ENCODE measurements at places on chromosomes 11 and 22.

GRCh38 chr22:48433647-48434046, 1394.0 kb downstream of the BRD1 start:
- DNase-seq: no peak

GRCh38 chr11:116043857-116044256, 539.6 kb upstream of the CADM1 start:
- no peak for DNase-seq

- no peak for DNase-seq
Measured at GRCh38 chr22:49240472-49240871, 587.2 kb downstream of the BRD1 start.

- DNase-seq: no peak
Measured at GRCh38 chr11:61688365-61689163, 8.4 kb downstream of the DAGLA start.

- DNase-seq: no peak
Measured at GRCh38 chr11:119120639-119121007, 757 bp upstream of the HINFP start.

GRCh38 chr11:60389279-60389910, 6.9 kb upstream of the MS4A14 start:
- DNase-seq: no peak

DNA sequence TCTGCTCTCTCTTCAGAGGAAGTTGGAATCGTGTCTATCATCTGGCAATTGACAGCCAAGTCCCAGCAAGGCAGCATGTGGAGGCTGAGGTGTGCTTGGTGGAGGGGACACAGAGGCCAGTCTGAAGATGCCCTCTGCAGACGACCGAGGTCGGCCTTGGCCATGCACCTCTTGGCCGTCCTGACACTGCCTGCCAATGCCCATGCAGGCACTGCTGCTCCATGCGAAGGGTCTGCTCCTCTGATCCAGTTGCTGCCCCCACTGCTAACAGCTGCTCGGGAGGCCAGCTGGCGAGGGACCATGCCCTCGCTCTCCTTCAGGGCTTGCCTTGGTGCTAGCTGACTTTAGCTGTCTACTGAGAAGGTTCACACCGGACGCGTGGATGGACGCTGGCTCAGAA, 527.9 kb downstream of the OPCML start:
- no peak for DNase-seq

- DNase-seq: no peak
Measured at GRCh38 chr11:10518123-10518522, 22.9 kb downstream of the RNF141 start.

- no peak for DNase-seq
Measured at GRCh38 chr22:41780746-41781505, 19.6 kb upstream of the CCDC134 start.

GRCh38 chr22:47394504-47395440, 632.3 kb downstream of the TBC1D22A start:
- DNase-seq: no peak

DNA sequence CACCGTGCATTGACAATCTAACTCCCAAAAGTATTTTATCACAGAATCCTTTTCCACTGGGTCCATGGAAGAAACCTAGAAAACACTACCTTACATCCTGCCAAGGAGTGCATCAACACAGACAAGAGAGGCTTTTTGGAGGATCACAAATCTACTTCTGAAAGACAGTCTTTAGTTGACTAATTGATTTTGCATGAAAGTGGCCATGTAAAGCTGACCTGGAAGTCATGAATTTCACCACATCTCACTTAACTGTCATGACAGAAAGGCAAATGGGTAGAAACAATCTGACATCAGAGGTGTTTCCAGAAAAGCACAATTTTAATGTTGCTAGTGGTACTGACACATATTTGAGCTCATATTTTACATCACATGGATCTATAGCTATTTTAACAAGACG, 101.6 kb downstream of the FAM76B start:
- no peak for DNase-seq

DNA sequence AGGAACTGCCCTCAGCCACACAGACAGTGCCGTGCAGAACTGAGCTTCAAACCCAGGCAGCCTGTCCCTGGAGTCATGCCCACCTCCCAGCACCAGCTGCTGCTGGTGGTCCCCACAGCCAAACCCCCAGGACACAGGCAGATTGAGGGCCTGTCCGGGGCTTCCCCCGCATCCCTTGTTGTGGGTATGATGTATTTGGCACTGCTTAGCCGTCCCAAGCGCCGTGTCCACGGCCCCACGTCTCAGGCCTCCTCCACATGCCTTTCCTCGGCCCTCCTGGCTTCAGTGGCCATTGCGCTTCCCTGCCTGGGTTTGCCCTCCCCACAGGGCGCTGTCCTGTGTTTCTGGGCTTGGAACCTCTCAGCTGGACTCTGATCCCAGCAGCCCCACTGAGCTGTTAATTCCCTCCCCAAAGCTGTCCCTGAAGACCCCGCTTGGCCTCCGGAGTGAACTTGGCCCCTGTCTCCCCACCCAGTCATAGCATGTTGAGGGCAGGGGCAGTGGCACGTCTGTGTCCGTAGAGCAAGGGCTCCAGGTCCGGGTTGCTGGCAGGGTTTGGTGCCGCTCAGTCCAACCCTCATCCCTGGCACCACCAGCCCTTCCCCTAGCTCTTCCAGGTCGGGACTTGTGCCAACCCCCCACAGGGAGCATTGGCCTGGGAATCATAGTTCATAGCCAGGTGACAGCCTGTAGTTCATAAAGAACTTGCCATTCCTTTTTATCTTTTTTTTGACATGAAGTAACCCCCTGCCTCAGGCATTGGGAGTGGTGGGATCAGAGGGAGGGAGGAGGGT, 34.5 kb upstream of the TEF start:
- DNase-seq: no peak

- no peak for DNase-seq
Measured at GRCh38 chr11:66470015-66470414, 3.3 kb downstream of the PELI3 start.

- DNase-seq: no peak
Measured at GRCh38 chr22:29806196-29806595, 31.9 kb downstream of the ASCC2 start.

- no peak for DNase-seq
Measured at GRCh38 chr11:14764579-14765527, 121.2 kb downstream of the PDE3B start.

DNA sequence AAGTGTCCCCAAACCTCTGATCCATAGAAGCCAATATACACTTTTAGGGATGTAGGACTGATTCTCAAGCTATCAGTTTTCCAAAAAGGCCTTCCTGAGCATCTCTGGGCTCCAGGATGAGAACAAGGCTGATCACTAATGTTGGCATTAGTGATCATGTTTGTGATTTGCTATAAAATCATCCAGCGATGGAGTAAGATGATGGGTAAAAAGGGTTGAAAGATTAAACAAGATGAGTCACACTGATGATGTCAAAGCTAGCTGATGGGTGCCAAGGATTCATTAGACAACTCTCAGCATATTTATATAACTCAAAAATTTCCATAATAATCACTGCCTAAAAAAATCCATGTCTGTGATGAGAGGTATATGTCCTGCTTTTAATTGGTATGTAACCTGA, 42.8 kb downstream of the ZNF280B start:
- no peak for DNase-seq

GRCh38 chr11:127620671-127621070, 620.1 kb upstream of the KIRREL3 start:
- no peak for DNase-seq

GRCh38 chr11:120625565-120625964, 114.0 kb downstream of the GRIK4 start:
- no peak for DNase-seq

DNA sequence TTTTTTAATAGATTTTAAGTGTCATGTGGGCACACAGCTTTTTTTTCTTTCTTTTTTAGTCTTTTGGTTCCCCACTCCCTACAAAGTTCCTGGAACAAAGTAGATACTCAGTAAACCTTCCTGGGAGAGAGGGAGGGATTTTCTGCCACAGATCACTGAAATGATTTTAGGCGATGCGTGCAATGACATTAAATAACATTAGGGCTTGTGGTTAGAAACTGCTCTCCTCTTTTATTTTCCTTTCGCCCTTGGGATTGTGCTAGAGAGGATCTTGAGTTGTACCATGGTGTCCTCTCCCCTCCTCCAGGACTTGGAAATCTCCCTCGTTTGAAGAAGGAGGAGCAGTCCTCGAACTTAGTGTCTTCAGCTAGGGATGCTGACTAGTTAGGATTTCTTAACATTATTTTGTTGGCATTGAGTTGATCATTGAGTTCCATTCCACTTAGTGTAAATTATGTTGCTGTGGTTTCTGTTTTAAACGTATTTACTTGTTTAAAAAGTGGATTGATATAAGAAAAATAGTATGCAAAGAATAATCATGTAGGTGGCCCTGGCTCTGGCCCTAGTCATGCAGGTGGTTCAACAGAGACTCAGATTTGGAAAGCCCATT, 88.4 kb downstream of the TRAF6 start:
- no peak for DNase-seq

DNA sequence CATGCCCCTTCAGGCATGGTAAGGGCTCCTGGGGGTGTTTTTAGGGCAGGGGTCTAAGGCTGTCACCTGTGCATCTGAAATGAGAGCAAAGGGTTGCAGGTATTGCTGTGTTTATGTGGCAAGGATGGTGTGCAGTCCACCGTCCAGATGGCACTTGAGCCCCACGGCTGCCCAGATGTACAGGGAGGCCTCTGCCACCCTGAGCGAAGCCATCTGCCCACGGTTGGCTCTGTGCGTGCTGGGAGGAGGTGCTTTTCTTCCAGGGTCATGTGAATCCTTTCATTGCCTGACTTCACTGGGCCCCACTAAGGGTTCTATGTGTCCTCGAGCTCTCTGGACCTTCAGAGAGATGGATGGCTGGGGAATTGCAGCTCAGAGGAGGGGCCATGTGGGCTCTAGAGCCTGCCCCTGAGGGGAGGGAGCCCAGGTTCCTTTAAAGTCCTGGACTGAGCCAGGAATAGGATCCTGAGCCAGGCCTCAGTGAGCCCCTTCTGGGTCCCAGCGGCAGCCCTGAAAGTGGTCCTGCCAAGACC, 89.9 kb downstream of the CTTN start:
- no peak for DNase-seq

DNA sequence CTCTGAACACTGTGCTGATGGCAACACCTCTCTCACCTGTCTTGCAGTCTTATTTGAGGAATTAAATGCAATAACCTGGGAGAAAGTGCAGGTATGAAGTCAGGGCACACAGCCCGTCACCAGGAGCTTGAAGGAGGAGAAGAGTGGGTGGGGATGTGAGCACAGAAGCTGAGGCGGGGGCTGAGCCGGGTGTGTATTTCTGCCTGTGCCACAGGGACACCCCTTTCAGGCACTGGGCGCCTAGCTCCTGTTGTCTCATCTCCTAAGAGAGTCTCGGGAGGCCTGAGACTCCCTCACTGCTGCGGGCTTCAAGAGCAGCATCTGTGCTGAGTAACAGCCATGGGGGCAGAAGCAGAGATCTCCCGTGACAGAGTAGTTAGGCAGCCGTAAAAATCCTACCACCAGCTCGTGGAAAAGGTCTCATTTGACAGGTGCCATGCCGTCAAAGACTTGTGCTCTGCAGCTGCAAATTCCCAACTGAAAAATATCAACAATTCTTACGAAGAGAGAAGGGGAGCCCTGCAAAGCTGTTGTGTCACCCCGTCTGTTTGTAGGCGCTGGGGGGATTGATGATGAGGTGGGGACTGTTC, 26.8 kb downstream of the PARVB start:
- no peak for DNase-seq

GRCh38 chr11:76131142-76131541, 75.2 kb downstream of the WNT11 start:
- DNase-seq: no peak

GRCh38 chr11:121270001-121270678, 22.4 kb upstream of the SC5D start:
- no peak for DNase-seq

DNA sequence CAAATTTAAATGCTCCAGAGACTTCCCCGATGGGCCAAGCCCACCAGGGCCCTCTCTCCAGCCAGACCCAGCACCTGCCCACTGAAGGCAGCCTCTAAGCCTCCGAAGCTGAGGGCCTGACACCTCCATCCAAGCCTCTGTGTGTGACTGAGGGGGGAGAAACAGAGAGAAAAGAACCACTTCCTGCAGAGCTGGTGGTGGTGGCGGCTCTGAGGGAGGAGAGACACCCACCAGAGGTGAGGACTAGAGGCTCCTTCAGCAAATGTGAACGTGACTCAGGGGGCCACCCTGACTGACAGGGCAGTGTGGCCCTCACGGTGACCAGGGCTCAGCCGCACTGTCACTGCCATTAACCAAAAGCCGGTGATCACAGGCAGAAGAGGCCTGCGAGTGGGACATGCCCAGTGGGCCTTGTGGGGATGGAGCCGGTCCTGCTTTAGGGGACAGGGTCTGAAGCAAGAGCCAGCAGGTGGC, 31.0 kb upstream of the CD5 start:
- DNase-seq: no peak

DNA sequence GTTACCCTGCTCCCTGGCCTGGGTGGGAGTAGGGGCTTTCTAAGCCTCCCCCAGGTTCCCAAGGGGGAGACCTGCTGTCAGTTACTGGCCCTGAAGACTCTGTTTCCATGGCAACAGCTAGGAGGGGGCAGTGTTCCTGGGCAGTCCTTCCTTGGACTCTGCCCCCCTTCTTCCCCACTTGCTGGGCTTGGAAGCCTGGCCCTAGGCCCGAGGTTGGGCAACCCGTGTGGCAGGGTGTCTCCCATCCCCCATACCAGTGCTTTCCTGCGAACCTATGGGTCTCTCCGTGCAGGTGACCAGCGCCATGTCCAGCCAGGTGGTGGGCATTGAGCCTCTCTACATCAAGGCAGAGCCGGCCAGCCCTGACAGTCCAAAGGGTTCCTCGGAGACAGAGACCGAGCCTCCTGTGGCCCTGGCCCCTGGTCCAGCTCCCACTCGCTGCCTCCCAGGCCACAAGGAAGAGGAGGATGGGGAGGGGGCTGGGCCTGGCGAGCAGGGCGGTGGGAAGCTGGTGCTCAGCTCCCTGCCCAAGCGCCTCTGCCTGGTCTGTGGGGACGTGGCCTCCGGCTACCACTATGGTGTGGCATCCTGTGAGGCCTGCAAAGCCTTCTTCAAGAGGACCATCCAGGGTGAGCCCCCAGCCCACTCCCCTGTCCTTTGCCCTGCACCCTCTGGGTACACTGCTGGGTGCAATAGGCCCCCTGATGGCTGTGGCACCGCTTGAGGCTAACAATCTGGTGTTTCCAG, 1.7 kb downstream of the ESRRA start:
- no peak for DNase-seq

DNA sequence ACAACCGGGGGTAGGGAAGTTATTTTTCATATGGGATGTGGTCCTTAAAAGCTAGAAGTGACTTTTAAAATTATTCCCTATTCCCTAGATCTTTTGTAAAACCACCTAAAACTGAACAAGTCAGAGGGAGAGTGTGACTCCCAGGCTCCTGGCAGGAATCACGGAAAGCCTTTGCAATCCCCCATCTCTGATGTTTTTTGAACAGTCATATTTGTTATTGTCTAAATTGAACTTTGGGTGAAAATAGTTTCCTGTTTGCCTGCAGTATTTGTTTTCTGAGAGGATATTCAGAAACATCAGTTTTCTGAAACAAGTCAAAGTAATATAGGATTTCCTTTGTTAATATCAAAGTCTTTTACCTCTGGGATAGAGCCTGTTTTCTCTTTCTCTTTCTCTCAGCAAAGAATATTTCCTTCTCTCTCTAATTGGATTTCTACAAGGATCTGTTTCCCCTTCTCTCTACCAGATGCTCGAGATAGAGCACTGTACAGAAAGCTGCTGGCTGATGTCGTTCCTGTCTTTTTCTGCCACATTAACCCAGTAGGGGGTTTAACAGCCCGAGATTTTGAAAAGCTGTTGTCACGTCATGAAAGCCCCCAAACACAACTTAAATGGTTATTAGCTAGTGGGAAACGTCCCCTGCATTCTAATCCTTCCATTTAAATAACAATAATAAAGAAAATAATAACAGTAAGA, 132.2 kb upstream of the PITPNB start:
- DNase-seq: no peak

All from amniotic stem cell (primary cell).